ENCODE measurements at places on chromosomes 2 and 18.

DNA sequence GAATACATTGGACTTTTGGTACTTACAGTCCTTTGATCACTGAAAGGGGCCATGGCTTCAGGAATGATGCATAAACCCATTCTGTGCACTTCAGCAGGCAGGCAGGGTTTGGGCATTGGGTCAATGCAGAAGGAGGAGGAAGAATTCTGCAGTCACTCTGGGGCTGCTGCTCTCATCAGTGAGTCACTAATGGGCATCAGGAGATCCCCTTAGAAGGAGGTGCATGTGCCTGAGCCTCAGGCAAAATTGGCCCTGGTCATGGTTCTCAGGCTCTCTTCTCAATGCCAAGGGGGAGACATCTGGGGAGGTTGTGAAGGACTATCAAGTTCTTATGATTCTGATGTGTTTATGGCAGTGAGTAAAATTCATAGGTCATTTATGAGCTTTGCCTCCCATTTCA, 52.0 kb upstream of the TNP1 start:
- DNase-seq = no peak

DNA sequence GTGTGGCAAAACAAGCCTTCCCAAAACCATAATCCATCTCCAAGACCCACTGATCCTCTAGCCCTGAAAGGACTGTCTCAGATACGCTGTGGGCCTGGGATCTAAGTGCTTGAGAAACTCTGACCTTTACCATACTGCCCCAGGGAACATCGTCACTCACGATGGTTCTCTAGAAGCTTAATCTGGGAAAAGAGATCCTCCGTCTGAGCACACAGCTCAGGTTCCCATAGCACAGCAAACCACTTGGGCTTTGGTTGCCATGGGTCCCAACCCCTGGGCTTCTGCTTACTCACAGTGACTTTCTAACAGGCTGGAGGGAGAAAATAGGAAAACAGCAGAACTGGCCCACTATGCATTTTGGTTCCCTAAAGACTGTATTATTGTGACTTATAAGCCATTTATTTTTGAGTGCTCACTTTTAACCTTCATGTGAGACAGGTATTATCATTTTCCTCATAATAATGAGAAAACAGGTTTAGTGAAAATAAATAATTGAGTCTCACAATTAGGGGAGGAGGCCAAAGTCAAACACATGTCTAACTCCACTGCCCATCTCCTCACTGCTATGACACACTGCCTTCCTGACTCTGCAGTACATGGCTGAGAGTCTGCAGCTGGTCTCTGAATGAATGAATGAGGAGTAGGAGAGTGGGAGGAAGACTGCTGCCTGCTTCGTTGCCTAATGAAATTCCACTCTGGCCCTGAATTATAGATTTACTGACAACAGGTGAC, 46.7 kb downstream of the REEP1 start:
- peak; percentile 27 for DNase-seq

- no peak for DNase-seq
Observed at GRCh38 chr2:17084877-17085276, 419.2 kb upstream of the CYRIA start.

- no peak for DNase-seq
Observed at GRCh38 chr2:39725401-39725800, 53.7 kb downstream of the THUMPD2 start.

DNA sequence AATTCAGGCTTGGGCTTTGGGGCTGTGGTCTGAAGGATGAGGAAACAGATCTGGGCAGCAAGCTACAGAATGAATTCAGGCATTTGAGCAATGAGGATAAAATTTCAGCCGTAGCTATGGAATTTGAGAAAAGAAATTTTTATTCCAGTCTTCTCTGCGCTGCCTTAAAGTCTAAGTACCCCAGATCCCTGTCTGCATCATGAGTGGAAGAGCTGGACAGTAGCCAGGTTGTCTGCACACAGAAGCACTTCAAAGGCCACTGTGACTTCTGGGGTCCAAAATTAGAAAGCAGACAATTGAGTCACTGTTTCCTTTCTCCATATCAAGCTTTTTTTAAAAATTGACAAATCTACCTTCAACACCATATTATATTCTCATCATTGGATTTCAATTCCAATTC, 787.6 kb upstream of the GCFC2 start:
- DNase-seq = peak; percentile 46

GRCh38 chr18:75207310-75208154, 1.4 kb downstream of the PTGR3 start:
- peak; percentile 74 for DNase-seq

Measured in tongue (tissue), 3 donors.